ENCODE measurements at places on chromosomes 3 and 15.

- no peak for DNase-seq
These were observed 395.8 kb downstream of the CACNA2D3 start for GRCh38 chr3:54518011-54518675.

DNA sequence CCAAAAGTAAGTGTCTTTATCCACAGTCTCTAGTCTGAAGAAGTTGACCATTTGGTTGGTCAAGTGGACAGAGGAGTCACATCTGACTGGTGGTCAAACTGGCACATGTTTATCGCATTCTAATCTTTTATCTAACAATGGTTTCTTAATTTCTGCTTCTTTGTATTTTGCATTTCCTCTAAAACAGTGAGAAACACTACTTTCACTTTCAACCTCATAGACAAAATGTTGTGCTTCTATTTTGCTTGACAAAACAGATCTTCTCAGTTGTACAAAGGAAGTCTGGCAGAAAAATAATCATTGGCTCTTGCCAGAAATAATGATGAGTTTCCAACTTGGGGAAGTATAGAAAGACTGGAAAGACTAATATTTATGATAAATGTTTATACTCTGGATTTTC, 103.9 kb downstream of the MME start:
- no peak for DNase-seq

- DNase-seq, result no peak
These were observed 16.0 kb upstream of the ZNF710 start for GRCh38 chr15:89985111-89985510.

GRCh38 chr3:89046661-89047060, 60.8 kb upstream of the EPHA3 start:
- DNase-seq, result no peak

DNA sequence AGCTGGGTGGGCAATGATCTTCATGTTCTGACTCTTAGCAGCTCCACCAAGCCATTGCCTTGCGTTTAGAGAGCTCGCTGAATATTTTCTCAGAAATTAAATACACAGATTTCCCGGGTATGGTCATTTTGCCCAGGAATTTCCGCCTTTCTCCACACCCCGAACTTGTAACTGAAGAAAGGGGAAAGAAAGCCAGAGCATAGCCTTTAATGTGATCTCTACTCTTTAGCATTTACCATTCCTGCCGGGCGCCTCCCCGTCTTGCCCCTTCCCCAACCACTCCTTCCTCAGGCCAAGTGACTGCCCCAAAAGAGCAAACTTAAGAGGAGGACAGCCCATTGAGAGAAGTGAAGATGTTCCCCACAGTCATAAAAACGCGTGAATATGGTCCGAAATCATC, 53.1 kb downstream of the LMCD1 start:
- DNase-seq, result no peak

DNA sequence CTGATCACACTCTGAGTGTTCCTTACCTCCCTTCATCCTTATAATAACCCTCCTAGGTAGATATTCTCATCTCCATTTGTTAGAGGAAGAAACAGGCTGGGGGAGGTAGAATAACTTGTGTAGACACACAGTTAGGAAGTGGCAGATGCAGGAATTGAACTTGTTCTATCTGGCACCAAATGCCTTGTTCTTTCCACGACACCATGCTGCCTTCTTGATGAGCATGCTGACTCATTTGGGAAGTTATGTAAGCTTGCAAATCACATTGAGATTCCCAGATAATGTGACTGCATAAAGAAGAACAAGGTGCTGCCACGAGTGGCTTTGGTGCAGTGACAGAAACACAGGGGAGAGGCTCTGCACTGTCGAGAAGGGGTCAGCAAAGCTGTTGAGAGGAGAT, 27.5 kb upstream of the NDUFB4 start:
- no peak for DNase-seq

- no peak for DNase-seq
These were observed 151.2 kb downstream of the FOXP1 start for GRCh38 chr3:71432044-71432975.

DNA sequence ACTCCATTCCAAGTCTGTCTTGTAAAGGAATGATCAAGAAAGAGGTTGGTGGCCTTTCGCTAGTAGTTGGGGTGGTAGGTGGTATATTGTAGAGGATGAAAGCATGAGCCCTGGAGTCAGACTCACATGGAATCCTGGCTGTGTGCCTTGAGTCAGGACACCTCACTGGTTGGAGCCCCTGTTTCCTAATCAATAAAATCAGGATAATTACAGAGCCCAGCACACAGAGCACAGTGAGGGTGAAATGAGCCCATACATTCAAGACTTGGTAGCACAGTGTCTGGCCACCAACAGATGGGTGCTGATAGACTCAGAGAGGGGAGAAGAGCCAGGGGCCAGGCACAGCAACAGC, 95.1 kb upstream of the MYZAP start:
- DNase-seq, result no peak

DNA sequence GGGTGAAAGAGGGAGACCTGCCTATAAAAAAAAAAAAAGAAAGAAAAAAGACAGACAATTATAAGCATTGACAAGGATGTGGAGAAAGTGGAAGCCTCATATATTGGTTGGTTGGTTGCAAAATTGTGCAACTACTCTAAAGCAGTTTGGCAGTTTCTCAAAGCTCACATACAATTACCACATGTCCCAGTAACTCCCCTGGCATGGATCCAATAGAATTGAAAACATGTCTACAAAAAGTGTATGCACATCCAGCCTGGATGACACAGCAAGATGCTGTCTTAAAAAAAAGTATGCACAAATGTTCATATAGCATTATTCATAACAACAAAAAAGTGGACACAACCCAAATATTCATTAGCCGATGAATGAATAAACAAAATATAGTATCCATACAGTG, 19.5 kb downstream of the SETMAR start:
- DNase-seq, result no peak

DNA sequence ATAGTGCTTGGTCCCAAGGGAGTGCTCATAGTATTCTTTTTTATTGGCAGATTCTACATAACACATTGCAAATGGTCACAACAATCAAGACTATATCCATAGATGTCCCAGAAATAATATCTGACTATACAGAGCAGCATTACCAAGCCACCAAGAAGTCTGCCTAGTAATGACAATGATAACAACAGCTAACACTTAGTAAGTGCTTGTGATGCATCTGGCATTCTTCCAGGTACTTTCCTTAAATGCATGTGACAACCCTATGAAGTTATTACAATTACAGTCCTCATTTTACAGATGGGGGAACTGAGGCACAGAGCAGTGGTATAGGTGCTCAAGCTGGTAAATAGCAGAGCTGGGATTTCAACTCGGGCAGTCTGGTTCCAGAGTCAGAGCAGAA, 49.6 kb upstream of the ICE2 start:
- DNase-seq, result no peak

DNA sequence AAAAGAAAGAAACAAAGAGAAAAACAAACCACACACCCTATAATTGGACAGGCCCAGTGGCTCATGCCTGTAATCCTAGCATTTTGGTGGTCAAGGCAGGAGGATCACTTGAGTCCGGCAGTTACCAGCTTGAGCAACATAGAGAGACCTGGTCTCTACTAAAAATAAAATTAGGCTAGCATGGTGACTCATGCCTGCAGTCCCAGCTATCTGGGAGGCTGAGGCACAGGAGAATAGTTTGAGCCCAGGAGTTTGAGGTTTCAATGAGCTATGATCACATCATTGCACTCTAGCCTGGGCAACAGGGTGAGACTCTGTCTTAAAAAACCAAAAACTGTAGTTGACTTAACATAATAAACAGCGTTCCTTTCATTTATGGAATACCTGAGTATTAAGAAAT, 72.3 kb upstream of the ST3GAL6 start:
- no peak for DNase-seq

- DNase-seq, result no peak
These were observed 27.5 kb downstream of the HERC1 start for GRCh38 chr15:63805993-63806980.

GRCh38 chr15:73732930-73733329, 20.2 kb downstream of the INSYN1 start:
- DNase-seq, result no peak

DNA sequence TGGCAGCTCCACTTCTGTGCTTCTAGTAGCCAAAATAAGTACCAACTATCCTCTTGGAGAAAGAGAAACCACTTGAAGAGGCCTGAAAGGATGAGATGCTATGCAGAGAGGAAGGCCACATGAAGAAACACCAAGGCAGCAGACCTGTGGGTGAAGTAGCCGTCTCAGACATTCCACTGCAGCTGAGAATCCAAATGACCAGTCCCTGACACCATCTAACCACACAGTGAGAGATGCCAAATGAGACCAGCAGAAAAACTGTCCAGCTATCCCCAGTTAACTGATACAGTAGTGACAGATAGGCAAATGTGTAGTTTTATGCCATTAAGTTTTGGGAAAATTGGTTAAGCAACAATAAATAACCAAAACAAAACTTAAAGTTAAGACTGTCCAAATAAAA, 47.9 kb upstream of the ZSCAN2 start:
- DNase-seq, result no peak

GRCh38 chr3:101849714-101850245, 466 bp downstream of the NFKBIZ start:
- DNase-seq, result peak; percentile 25

DNA sequence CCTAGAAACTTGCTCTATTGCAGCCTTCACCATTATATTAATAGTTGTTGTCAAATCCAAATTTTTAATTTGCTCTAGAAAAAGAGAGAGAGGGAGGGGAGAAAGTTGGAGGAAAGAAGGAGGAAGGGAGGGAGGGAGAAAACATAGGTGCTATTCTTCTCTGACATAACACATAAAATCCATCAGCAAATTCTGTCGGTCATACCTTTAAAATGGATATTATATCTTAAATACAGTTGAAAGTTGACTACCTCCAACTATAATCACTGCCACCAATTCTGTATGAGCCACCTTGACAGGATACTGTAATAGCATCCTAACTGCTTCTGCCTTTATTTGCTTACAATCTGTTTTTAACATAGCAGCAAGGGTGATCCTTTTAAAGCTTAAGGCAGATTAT, 314.7 kb upstream of the ALCAM start:
- DNase-seq, result no peak

GRCh38 chr3:61483997-61484396, 77.4 kb upstream of the PTPRG start:
- no peak for DNase-seq

DNA sequence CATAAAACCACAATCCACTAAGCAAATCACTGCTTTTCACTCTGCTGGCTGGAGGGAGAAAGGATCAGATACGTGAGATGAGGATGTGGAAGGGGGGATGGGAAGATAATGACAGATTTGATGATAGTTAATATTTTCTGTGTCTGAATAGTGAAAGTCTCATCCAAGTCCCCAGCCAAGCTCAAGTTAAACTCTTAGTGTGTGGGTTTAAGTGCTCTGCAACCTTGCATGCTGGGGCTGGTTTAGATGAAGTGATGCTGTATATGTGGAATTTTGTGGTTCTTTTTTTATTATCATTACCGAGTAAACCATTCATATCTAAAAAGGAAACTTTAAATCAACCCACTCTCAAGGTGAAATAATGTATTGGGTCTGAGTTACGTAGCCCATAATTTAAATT, 111.0 kb downstream of the TPRG1 start:
- no peak for DNase-seq

DNA sequence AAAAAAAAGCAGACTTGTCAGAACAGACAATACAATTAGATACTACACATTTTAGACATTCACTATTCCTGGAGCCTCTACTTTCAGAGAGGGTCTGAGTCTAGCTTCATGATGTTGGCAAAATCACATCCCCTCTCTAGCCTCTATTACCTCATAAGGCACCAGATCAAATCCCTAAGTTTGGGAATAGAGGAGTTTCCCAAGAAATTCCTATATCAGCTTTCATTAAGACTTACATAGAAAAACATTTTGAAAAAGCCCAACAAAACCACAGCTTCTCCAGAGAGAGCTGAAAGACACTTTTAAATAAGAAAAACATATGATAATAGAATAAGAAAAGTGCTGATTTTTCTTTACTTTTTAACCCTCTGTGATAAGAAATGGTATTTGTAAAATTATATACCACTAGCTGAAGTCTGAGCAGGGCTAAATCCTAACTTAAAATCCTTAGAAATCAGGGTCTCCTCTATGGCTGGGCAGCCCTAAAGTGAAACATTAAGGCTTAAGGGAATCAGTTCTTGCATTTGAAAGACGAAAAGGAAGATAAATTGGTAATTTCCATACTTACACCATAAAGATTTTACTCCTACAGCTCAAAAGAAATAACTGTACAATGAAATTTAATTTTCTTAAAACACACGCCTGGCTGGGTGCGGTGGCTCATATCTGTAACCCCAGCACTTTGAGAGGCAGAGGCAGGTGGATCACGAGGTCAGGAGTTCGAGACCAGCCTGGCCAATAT, 4.3 kb downstream of the TBC1D2B start:
- no peak for DNase-seq

- DNase-seq, result no peak
These were observed 50.5 kb downstream of the CRYGS start for GRCh38 chr3:186493525-186494255.

DNA sequence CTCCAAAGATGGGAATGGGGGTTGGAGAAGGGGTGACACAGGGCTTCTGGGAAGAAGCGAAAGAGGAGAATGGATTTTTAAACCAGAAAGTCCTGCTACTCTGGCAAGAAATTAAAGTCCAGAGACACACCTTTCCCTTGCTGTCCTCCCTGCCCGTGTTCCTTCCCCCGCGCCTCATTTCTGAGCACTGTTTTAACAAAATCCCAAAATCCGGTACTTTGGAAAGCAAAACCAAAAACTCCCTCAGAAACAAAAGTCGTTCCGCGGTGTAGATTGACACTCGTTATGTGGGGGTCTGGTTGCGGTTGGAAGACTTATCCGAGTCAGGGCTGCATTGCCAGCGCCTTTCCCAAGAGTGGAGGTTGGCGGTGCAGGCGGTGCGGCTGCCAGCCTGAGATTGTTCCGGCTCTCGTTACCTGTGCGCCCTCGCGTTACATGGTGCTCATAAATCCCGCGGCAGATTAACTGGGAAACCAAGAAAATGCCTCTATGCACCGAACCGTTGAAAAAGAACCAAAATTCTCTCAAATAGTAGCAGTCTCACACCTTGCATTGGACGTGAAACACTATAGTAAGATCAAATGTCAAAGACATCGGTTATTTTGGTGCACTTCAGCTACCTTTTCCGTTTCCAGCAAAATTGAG, 217.7 kb downstream of the MEIS2 start:
- DNase-seq, result no peak

DNA sequence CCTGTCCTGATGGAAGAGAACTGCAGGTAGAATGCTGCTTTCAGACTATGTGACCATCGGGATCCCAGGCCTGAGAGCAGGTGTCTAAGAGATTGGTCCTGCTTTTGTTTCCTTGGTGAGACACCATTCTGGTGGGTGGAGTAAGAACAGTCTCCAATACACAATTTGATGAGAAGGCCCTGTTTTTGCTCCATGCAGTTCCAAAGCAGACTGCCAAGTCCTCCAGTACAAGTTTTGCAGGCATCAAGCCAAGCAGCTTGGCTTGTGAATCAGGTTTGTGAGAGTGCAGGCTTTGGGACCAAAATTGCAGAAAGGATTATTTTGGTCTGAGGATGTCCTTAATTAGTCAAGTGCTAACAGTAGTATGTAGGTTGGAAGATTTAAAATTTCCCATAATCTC, 381.6 kb downstream of the FOXP1 start:
- DNase-seq, result no peak

GRCh38 chr3:128805772-128806171, 73.6 kb upstream of the ACAD9 start:
- DNase-seq, result no peak
